ENCODE measurements at places on chromosomes 4 and X. TPM values are rescaled to one million over a fixed set of nuclear protein-coding genes. Genes with fewer than 3 reads are reported as not detected.

GRCh38 chrX:128165884-128166408, 113.7 kb upstream of the ACTRT1 start:
- no peaks in the 10 kb centered on the region for H3K27me3 ChIP-seq
- no peaks in the 10 kb centered on the region for H3K4me1 ChIP-seq
- H3K36me3 ChIP-seq = no peaks in the 10 kb centered on the region
- no peak for DNase-seq

Gene TCEAL5
- not detected for total RNA-seq

GRCh38 chr4:5972571-5972970, 45.7 kb downstream of the C4orf50 start:
- H3K4me3 ChIP-seq = no peak overlapping the region
- H3K36me3 ChIP-seq = no peaks in the 10 kb centered on the region
- H3K4me1 ChIP-seq = no peaks in the 10 kb centered on the region

DNA sequence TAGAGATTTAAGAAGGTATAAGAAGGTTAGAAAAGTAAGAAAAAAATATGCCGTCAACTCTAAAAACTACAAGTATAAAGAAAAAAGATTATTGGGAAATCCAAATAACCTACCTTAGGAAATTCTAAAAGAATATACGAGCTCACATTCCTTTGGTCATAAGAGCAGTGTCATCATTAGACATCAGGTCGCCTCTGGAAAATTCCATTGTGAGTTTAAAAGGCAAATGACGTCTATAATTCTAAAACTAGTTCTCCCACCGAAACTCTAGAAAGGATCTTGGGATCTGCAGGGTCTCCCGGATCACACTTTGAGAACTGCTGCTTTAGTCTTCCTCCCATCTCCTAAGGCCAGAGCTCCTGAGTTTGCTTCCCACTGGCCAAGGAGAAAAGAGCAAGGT, 518 bp upstream of the SAT1 start:
- peaks cover 33% of the 10 kb centered on the region for H3K4me1 ChIP-seq
- peaks cover 23% of the 10 kb centered on the region for H3K36me3 ChIP-seq
- H3K27me3 ChIP-seq = no peaks in the 10 kb centered on the region
- peak overlapping the region; percentile 98 for H3K4me3 ChIP-seq
- H3K27ac ChIP-seq = peak overlapping the region; percentile 92

Gene P2RY10
- not detected for total RNA-seq

DNA sequence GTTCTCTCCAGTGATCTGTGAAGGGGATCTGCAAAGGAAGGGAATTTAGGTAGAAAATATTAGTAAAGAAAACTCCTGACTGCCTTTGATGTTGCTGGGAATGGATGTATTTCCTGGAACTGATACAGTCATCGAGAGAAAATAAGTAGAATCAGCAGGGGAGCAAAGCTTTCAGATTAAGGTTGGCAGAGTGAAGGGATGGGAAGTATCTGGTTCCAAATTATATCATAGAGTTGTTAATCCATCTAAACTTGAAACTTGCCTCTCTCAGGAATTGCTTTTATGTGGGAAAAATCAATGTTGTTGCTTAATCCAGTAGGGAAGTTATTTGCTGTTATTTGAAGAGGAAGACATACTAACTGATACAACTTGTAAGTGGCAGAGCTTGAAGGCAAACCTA, 19.3 kb downstream of the EPHA5 start:
- no peak overlapping the region for H3K4me3 ChIP-seq
- H3K4me1 ChIP-seq = peaks cover 13% of the 10 kb centered on the region
- H3K27me3 ChIP-seq = no peaks in the 10 kb centered on the region
- no peak for DNase-seq

Gene PTPN13
- total RNA-seq = 42.9 TPM

DNA sequence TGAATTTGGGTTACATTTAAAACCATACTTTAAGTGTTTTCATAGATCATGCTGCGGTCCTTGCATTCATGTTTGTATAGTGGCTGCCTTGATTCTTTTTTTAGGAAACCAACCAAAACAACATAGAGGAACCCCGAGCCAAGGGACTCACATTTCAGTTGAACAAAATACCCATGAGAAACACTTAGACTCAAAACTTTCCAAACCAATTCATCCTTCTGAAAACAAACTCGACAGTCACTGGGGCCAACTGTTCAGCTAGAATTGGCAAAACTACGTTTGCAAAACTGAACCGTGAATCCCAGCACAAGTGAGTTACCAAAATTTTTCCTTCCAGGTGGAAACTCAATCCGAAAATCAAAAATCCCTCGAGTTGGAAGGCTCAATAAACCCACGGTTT, 1.4 kb downstream of the ADGRA3 start:
- H3K4me1 ChIP-seq = peaks cover 28% of the 10 kb centered on the region
- peak overlapping the region; percentile 98 for H3K27ac ChIP-seq
- H3K36me3 ChIP-seq = peaks cover 3% of the 10 kb centered on the region
- H3K4me3 ChIP-seq = peak overlapping the region; percentile 94
- no peaks in the 10 kb centered on the region for H3K27me3 ChIP-seq

GRCh38 chr4:743463-744211, 38.0 kb downstream of the PCGF3 start:
- H3K27me3 ChIP-seq = no peaks in the 10 kb centered on the region
- H3K36me3 ChIP-seq = peaks cover 34% of the 10 kb centered on the region
- H3K4me1 ChIP-seq = no peaks in the 10 kb centered on the region
- no peak overlapping the region for H3K4me3 ChIP-seq
- peak overlapping the region; percentile 43 for H3K27ac ChIP-seq

DNA sequence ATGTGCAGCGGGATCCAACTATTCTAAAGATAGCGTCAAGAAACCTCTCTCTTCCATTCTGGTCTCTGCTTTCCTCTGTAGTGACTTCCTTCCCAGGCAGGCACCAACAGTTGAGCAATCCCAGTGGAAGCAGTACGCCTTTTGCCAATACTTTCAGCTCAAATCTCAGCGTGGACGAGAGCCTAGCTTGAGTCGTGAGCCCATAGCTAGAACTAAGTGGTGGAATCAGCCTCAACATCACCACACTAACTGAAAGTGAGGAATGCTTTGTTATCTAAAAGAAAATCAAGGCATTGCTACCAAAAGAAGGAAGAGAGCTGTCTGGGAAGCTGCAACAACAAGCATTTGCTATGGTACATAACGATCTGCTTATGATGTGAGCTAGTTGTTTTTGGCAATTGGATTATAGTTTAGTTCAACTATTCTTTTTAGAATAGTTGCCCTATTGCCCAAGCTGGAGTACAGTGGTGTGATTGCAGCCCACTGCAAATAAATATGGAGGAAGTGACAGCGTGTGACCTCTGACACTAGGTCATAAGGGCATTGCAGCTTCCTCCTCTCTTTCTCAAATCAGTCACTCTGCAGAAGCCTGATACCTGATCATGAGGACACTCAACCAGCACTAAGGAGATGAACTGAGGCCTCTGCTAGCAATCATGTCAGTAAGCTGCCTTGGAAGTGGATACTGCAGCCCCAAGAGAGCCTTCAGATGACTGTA, 24.7 kb upstream of the FRYL start:
- H3K4me1 ChIP-seq = peaks cover 6% of the 10 kb centered on the region
- no peak overlapping the region for H3K4me3 ChIP-seq
- DNase-seq = no peak
- H3K36me3 ChIP-seq = no peaks in the 10 kb centered on the region
- no peak overlapping the region for H3K27ac ChIP-seq

DNA sequence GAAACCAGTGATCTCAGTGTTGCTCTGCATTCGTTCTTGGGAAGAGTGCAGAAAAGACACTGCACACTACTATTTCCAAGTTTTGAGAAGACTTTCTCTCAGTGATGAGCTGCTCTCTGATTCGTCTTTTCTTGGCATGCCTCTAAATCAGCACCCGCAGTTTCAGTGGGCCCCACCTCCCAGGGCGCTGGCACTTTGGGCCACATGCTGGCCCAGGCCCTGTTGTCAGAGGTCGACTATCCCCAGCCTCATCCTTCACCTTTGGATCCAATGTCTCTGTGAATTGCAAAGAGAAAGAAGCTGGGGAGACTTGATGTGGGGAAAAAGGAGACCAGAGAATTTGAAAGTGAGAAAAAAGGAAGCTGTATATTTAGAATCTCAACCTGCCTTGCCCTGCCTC, 644.1 kb upstream of the PITX2 start:
- no peaks in the 10 kb centered on the region for H3K36me3 ChIP-seq
- H3K4me1 ChIP-seq = peaks cover 49% of the 10 kb centered on the region
- DNase-seq = no peak
- H3K27ac ChIP-seq = no peak overlapping the region

DNA sequence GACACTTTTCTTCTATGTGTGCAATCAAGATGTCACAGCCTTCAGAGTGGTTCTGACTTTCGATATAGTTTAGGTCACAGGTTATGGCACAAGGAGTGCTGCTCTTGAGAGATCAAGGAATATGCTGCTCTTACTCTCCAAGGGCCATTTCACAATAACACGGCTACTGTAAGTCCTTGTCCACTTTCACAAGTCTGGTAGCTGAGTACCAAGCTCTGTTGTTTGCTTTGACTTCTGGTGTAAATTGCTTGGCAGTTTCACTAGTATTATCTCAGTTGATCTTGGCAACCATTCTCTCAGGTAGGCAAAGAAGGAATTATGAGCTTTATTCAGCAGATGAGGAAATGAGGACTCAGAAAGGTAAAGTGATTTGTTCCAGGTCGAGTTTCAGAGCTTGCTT, 35.4 kb upstream of the SPANXB1 start:
- no peak overlapping the region for H3K4me3 ChIP-seq
- no peak for DNase-seq
- peak overlapping the region; percentile 95 for H3K27ac ChIP-seq
- peaks cover 27% of the 10 kb centered on the region for H3K4me1 ChIP-seq

- no peaks in the 10 kb centered on the region for H3K36me3 ChIP-seq
- H3K27ac ChIP-seq = no peak overlapping the region
- no peaks in the 10 kb centered on the region for H3K27me3 ChIP-seq
- H3K4me1 ChIP-seq = no peaks in the 10 kb centered on the region
- H3K4me3 ChIP-seq = no peak overlapping the region
Measured at GRCh38 chr4:142690406-142691163, 155.5 kb downstream of the INPP4B start.

Gene AMTN
- not detected for total RNA-seq

GRCh38 chrX:3461397-3462165, 115.1 kb upstream of the MXRA5 start:
- H3K27me3 ChIP-seq = no peaks in the 10 kb centered on the region
- peaks cover 2% of the 10 kb centered on the region for H3K36me3 ChIP-seq
- H3K27ac ChIP-seq = peak overlapping the region; percentile 84
- no peak for DNase-seq

Gene TLR6
- total RNA-seq = 0.98 TPM
